ENCODE measurements at places on chromosomes 12 and 14. TPM values are rescaled to one million over a fixed set of nuclear protein-coding genes. Genes with fewer than 3 reads are reported as not detected.

LRRC10 gene
- total RNA-seq = not detected

GRCh38 chr12:2291182-2291832, 238.5 kb downstream of the CACNA1C start:
- H3K4me3 ChIP-seq = no peak overlapping the region
- H3K36me3 ChIP-seq = no peaks in the 10 kb centered on the region
- peaks cover 95% of the 10 kb centered on the region for H3K27me3 ChIP-seq

CACNA1C gene
- not detected for total RNA-seq

DNA sequence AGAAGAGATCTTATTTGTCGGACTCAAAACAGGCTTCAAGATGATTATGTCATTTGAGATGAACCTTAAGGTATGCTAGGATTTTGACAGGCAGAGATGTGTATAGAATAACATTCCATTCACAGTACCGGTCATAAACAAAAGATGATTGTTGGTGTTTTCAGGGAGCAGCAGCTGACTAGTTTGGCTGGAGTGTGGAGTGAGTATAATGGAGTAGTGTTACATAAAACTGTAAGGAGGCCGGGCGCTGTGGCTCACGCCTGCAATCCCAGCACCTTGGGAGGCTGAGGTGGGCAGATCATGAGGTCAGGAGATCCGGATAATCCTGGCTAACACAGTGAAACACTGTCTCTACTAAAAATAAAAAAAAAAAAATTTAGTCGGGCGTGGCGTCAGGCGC, 23.9 kb downstream of the SERPINA10 start:
- no peaks in the 10 kb centered on the region for H3K36me3 ChIP-seq
- peaks cover 12% of the 10 kb centered on the region for H3K4me1 ChIP-seq
- H3K27ac ChIP-seq = peak overlapping the region; percentile 22
- H3K4me3 ChIP-seq = peak overlapping the region; percentile 31
- peak; percentile 30 for DNase-seq
- no peaks in the 10 kb centered on the region for H3K27me3 ChIP-seq

DNA sequence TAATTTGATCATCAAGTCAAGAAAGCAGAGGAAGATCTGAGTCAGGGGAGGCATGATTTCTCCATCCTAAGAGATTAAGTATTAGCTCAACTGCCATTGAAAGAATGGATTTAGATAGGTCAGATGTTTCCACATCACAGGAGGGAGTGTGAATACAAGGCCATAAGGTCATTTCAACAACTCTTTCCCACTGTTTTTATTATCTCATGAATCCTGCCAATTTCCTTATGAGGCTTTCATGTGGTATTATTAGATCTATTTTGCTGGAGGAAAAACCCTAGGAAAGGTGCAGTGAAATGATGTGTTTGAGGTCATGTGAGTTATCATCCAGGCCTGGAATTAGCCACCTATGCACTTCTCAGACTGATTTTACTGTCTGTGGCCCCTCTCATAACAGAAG, 269.0 kb downstream of the NOVA1 start:
- DNase-seq = no peak
- no peaks in the 10 kb centered on the region for H3K27me3 ChIP-seq
- no peaks in the 10 kb centered on the region for H3K36me3 ChIP-seq
- no peak overlapping the region for H3K27ac ChIP-seq

DNA sequence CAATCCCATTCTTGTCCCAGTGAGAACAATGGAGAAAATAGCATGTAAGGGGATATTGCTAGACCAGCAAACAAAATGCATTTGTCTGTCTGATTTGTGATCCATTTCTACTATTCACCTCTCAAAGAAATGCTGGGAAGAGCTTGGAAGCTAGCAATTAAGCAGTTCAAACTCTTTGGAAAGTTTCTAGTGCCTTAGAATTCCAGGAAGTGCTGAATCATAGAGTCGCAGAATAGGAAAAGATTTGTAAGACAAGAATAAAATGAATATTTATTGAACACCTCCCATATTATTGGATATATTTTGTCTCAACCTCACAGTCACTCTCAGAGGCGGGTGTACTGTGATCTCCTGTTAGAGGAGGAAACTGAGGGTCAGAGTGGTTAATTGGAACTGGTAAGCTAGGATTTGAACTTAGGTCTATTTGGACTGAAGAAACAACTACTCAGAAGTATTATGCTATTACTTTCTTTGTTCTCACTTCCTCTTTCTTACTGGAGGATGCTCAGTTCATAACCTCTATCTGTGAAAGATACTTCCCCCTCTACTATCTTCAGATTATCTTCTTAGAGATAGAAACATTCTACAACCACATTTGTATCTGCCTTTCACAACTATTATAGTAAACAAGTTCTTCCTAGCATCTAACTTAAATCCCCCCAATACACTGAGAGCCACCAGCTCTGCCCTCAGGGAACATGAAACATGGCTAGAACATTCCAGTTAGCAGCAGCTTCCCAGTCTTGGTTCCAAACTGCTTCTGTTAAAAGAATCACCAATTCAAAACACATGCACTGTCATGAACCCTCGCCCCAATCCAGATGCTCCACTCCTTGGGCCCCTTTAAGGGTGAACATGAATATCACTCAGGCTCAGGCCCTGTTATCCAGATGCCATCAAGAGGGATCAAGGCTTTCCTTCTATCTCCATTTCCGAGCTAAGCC, 64.2 kb downstream of the DRAM1 start:
- H3K36me3 ChIP-seq = no peaks in the 10 kb centered on the region
- peaks cover 34% of the 10 kb centered on the region for H3K27me3 ChIP-seq
- H3K27ac ChIP-seq = no peak overlapping the region
- H3K4me1 ChIP-seq = no peaks in the 10 kb centered on the region
- no peak for DNase-seq

DNA sequence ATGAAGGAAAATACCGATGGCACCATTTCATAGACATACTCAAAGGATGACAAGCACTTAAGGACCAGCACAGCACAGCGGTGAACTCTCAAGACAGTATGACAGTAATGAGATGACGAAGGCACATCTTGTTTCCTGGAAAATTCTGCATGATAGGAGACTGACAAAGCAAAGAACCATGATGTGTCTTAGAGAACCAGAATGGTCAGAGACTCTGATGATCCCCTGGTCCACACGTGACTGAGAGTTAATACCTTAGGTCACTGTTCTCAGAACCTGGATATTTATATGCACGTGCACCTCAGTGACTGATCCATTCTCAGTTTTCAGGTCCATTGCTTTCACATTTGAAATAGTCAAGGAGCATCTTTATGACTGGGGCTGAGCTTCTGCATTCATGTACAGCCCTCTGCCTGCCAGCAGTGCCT, 35.3 kb downstream of the PROX2 start:
- no peak for DNase-seq
- H3K4me1 ChIP-seq = no peaks in the 10 kb centered on the region
- no peaks in the 10 kb centered on the region for H3K36me3 ChIP-seq

GRCh38 chr12:52651726-52652261, at the start of gene KRT2:
Gene KRT2 (minus strand): TSS chr12:52652211. CDS start chr12:52652142, 69 bp downstream.
- DNase-seq = no peak
- H3K27me3 ChIP-seq = peaks cover 82% of the 10 kb centered on the region
- H3K27ac ChIP-seq = no peak within 1 kb of the TSS
- H3K4me1 ChIP-seq = peaks cover 9% of the 10 kb centered on the region
- no peaks in the 10 kb centered on the region for H3K36me3 ChIP-seq
- no peak within 1 kb of the TSS for H3K4me3 ChIP-seq

GRCh38 chr12:5520831-5521230, 88.9 kb downstream of the NTF3 start:
- no peak overlapping the region for H3K4me3 ChIP-seq
- no peaks in the 10 kb centered on the region for H3K36me3 ChIP-seq
- H3K27me3 ChIP-seq = no peaks in the 10 kb centered on the region
- H3K27ac ChIP-seq = no peak overlapping the region

- no peaks in the 10 kb centered on the region for H3K27me3 ChIP-seq
- DNase-seq = no peak
- H3K27ac ChIP-seq = peak overlapping the region; percentile 100
- peaks cover 14% of the 10 kb centered on the region for H3K4me1 ChIP-seq
- peaks cover 44% of the 10 kb centered on the region for H3K36me3 ChIP-seq
- peak overlapping the region; percentile 100 for H3K4me3 ChIP-seq
Observed at GRCh38 chr12:121352682-121353018, 439 bp upstream of the ANAPC5 start.

DNA sequence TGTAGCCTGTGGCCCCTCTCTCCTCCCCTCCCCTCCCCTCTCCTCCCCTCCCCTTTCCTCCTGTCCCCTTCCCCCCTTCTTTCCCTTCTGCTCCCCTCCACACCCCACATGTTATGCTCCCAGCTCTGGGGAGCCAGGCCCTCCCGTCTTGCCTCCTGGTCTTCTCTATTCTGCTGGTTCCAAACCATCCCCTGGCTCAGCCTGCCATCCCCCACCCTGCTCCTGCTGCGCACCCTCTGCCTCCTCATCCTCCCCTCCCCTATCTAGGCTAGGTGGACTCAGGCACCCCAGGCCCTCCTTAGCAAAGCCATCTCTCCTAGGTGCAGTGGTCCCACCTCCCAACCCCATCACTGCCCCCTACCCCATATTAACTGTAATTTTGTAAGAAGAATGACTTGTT, 99.5 kb downstream of the CALM1 start:
- H3K27ac ChIP-seq = no peak overlapping the region
- DNase-seq = no peak
- H3K27me3 ChIP-seq = peaks cover 15% of the 10 kb centered on the region
- no peaks in the 10 kb centered on the region for H3K36me3 ChIP-seq

SRSF9 gene
- total RNA-seq = 284 TPM

GCH1 gene
- total RNA-seq = 6.8 TPM

GRCh38 chr14:86858591-86858990, 1134.4 kb downstream of the GALC start:
- H3K4me1 ChIP-seq = peaks cover 12% of the 10 kb centered on the region
- no peaks in the 10 kb centered on the region for H3K27me3 ChIP-seq
- no peak overlapping the region for H3K27ac ChIP-seq
- no peak for DNase-seq

DNA sequence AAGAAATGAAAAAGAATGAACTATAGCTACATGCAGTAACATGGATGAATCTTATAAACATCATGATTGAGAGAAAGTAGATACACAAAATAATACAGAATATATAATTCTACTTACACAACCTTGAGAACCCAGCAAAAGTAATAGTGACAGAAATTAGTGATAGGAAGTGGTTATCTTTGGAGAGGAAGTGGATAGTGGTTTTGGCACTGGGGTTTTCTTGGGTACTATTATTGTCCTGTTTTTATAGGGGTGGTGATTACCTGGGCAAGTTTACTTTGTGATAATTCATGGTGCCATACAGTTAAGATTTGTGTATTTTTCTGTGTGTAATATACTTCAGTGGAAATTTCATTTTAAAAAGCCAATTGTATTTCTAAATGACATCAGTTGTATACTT, 352.7 kb downstream of the AEBP2 start:
- no peaks in the 10 kb centered on the region for H3K36me3 ChIP-seq
- H3K4me3 ChIP-seq = no peak overlapping the region
- H3K4me1 ChIP-seq = peaks cover 8% of the 10 kb centered on the region
- no peak for DNase-seq
- H3K27ac ChIP-seq = no peak overlapping the region

GRCh38 chr12:129127771-129128170, 274.5 kb downstream of the GLT1D1 start:
- no peaks in the 10 kb centered on the region for H3K36me3 ChIP-seq
- no peaks in the 10 kb centered on the region for H3K27me3 ChIP-seq
- H3K27ac ChIP-seq = no peak overlapping the region
- DNase-seq = no peak
